Stimulated activated CD8-positive, alpha-beta memory T cell treated with anti-CD3 and anti-CD28 coated beads, Interleukin-15, amount 100 ng/mL, for 4 hours (primary cell): ENCODE measurements at places on chromosomes 4 and X.

- peak; percentile 5 for DNase-seq
Observed at GRCh38 chrX:107775734-107776511, at the start of gene TSC22D3. Gene TSC22D3 (minus strand): TSS chrX:107775787. CDS start chrX:107775419, 368 bp downstream.

GRCh38 chrX:48696301-48696908 lies at the start of gene SUV39H1:
Gene SUV39H1 (plus strand): TSS chrX:48696734. CDS start chrX:48696785, 51 bp downstream.
- peak; percentile 63 for DNase-seq

DNA sequence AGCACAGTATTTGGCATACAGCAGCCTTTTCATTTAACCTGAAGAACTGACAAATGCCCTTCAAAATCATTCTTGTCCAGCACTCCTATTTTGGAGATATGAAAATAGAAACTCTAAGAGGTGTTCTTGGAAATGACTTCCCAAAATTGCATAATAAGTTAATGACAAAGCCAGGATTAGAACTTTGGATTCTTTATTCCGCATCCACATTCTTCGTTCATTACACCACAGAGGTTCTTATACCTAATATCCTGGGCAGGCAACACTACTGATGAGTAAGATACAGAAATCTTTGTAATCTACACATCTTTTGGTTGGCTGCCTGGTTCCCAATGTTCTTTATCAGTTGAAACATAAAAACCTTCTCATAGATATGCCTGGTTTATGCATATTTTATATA lies 5.9 kb downstream of the COL25A1 start:
- no peak for DNase-seq

DNA sequence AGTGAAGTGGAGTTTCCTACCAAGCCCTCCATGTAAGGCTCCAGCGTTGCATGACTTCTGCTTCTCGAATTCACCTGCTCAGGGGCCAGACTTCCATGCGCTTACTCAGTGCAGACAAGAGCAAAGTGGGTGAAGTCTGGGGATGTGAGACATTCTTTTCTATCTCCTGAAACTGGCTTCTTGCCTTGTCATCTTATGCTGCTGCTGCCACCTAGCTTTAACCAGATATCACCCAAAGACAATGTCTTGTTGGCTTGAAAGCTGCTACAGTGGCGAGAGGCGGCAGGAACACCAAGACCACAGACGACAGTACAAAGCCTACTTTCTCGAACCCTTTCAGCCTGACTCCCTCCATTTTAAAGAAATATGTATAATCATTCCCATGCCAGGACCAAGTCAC lies 103.6 kb upstream of the ADGRG2 start:
- no peak for DNase-seq

GRCh38 chr4:70855464-70855863 lies 15.8 kb upstream of the GRSF1 start:
- no peak for DNase-seq
